Epithelial cell of proximal tubule (primary cell): ENCODE measurements at places on chromosomes 13 and 19. TPM values are rescaled to one million over a fixed set of nuclear protein-coding genes. Genes with fewer than 3 reads are reported as not detected.

USP12 gene
- total RNA-seq, result 14.1 and 18.4 TPM in 2 replicates

WDR88 gene
- total RNA-seq, result not detected in 2 replicates

ZNF444 gene
- total RNA-seq, result 32.5 and 40.2 TPM in 2 replicates

STRN4 gene
- total RNA-seq, result 62.1 and 95.0 TPM in 2 replicates

SLC7A10 gene
- total RNA-seq, result not detected in 2 replicates

PRSS57 gene
- not detected in 2 replicates for total RNA-seq

RAB8A gene
- 62.4 and 103 TPM in 2 replicates for total RNA-seq
